Hematopoietic multipotent progenitor cell treated with erythropoietin and hydrocortisone succinate and interleukin-3 and kit ligand, for 15 days (in vitro differentiated cells): ENCODE measurements at places on chromosomes 2 and 18.
A peak's percentile ranks its signal among the peaks of the same experiment; 100 is the strongest.

DNA sequence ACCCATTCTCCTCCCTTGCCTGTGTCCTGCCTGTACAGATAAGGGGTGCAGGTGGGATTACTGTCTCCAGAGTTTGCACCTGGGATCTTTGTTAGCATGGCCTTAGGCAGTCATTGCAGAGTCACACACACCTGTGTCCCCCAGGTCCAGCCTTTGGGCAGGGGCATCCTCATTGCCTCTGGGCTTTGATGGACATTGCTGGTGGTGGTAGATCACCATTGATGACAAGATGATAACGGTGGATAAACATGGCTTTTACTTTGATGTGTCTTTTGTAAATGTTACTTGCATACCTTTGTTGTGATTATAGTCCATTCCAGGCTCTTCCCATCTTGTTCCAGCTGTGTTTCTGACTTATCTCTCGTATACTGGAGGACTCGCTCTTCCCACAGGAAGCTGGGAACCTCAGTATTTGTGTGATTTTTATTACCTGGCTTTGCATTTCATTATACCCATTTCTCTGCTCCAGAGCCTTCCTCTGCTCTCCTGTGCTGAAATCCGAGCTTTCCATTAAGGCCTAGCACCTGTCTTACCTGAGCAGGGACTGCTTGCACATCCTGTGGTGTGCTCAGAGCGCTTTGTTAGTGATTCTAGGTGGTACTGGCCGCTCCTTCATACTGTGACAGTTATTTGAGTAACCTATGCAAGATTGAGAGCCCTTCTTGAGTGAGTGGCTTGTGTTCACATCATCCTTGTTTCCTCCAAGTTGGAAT lies 79.2 kb downstream of the PTPRM start:
- DNase-seq = no peak

- DNase-seq = no peak
These were observed 114.4 kb downstream of the CTNNA2 start for GRCh38 chr2:79627237-79627636.

DNA sequence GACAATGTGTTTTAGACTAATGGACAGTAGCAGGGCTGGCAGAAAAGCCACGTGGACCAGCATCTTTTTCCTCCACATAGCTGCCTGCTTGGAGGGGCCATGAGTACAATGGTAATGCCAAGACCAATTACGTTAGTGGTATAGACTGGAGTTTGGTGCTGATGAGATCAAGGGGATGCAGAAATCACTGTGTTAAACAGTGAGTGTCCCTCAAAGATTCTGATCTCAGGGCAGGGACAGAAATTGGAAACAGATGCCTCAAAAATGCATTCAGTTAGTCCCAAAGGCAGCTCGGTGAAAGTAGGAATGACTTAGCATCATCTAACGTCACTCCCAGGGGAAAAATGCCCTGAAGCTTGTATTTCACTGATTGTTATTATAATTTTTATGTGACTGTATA lies 72.4 kb downstream of the SLC16A14 start:
- no peak for DNase-seq

GRCh38 chr2:86498468-86499260 lies 57.5 kb downstream of the KDM3A start:
- no peak for DNase-seq

- DNase-seq = no peak
These were observed 55.0 kb downstream of the PKDCC start for GRCh38 chr2:42102591-42103450.

DNA sequence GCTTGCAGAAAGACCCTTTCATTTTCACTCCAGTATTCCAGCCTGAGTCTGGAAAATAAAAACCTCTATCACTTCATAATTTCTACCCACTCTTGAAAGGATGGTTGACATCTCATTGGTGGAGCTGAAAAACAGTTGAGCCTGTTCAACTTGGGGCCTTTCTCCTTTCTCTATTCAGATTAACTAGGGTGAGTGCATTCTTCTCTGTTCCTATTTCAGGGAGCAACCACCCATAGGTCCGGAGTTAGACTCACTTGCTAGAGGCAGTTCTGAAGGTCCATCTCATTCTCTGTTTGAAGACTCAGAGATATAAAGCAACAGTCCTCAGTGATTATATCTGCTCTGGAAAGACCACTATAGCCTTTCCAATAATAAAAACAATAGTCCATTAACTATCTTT lies 167.9 kb upstream of the SPOPL start:
- no peak for DNase-seq

- no peak for DNase-seq
These were observed 71.5 kb downstream of the GREB1L start for GRCh38 chr18:21313576-21313975.

GRCh38 chr2:202773301-202773973 lies 98.1 kb downstream of the ICA1L start:
- DNase-seq = no peak

- DNase-seq = no peak
These were observed 58.8 kb downstream of the MFSD6 start for GRCh38 chr2:190466819-190467446.

GRCh38 chr18:52340406-52341102 lies 557 bp downstream of the DCC start:
- DNase-seq = no peak

DNA sequence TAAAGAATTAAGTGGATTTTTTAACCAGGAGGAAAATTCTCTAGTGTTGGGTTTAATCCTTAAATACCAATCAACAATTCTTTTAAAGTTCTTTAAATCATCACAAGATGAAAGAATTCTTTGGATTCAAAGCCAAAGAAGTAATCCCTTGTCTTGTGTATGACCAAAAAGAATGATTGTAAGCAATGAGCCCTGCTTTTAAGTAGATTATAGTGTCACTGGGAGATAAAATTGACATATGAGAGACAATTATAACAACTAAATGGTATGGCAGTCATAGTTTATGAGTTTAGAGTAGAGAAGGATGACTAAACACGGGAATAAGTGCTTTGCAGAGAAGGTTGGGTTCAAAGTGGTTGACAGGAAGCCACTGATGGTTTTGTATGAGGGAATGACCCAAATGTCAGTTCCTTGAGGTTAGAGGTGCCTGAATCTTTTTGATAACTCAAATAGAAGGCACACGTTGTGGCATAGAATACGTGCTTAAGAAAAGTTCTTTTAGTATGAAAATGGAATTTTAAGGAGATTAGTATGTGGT lies 199.6 kb upstream of the TCF4 start:
- DNase-seq = no peak

DNA sequence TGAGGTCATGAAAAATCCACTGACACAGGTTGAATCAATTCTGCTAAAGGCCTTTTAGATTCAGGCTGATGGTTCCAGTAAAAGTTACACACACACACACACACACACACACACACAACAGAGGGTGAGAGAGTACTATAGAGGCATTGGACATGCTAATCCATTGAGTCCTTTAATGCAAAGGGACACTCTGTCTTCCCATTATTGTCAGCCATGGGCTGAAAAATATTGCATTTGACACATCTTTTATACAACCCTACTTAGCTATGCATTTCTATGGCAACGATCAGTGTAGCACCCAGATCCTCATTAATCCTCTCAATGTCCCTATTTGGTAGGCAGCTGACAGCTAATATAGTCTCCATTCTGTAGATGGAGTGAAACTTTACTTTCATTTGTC lies 440.8 kb upstream of the RGPD4 start:
- no peak for DNase-seq

- no peak for DNase-seq
These were observed 215.1 kb upstream of the CYP26B1 start for GRCh38 chr2:72362733-72363132.

DNA sequence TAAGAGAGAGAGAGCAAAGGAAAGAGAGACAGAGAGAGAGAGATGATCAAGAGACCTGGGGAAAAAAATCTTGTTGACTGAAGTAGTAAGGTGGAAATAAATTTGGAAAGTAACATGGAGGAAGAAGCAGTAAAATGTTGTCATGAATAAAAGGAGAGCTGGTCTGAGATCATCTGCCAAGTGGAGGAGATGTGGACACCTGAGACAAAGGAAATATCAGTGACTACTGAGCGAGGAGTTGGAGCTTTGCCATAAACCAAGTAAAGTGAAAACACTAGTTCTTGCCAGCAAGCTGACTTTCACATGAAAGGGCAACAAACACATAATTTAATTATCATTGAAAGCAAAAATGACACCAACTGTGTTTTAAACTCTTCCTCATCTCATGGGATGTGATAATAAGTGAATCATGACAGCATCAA lies 49.0 kb upstream of the DSG1 start:
- DNase-seq = no peak

- no peak for DNase-seq
These were observed 30.1 kb downstream of the SH2D6 start for GRCh38 chr2:85448461-85449213.

DNA sequence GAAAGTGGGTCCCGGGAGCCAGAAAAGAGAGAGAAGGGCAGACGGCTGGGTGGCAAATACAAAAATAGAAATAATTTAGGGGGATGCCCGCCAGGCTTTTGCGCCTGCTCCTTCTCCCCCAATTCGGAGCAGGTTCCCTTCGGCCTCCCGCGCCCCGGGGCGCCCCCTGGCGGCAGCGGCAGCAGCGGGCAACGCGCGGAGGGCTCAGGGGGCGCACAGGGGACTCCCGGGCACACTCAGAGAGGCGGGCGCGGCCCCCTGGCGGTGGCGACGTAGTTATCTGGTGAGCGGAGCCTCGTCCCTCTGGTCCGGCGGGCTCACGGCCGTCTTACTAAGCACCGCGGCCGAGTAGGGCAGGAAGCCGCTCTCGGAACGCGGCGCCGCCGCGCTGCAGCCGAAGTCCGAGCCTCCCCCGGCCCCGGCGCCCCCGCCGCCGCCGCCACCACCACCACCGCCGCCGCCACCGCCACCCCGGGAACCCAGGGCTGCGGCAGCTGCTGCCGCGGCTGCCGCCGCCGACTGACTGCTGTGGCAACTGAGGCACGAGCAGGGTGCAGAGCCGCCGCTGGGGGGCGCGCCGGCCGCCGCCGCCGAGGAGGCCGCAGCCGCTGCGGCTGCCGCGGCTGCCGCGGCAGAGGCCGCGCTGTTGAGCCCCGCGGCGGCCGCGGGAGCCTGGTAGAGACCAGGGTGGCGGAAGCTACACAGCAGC lies 3.8 kb downstream of the EVX2 start:
- peak; percentile 57 for DNase-seq

DNA sequence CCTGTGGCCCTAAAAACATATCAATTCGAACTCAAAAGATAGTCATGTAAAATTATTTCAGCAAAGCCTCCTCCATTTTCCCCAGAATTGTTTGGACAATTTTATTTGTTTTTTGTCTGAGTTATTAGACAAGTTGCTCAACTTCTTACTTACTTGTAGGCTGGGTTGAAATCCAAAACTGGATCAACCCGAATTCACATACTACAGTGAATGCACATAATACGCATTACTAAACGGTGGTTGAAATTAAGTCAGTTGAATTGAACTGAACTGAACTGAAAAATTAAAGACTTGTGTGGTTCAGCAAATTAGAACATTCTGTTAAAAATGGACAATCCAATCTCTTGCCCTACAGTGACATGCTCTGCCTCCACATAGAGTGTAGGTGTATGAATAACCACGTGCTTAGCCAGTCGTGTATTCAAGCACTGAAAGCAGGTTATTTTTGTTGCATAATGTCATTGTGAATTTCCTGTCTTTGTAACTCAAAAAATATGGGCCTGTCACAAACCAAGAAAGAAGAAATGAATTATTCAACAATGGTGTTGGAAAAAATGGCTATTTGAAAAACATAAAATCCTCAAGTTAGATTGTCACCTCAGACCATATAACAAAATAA lies 441.0 kb downstream of the TXNL1 start:
- DNase-seq = no peak

DNA sequence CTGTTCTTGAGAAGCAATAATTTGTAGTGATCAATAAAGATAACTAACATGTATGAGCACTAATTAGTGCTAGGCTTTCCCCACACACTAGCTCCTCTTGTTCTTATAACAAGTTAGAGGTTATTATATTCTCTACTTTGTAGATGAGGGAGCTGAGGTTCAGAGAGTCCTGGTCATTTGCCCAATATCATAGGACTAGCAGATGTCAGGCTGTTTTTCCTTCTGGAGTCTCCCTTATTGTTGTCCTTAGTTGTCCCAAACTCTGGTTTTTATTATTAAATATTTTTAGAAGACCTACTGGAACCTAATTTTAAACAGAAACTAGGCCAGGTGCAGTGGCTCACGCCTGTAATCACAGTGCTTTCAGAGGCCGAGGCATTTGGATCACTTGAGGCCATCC lies 16.5 kb upstream of the TTC39C start:
- DNase-seq = no peak

DNA sequence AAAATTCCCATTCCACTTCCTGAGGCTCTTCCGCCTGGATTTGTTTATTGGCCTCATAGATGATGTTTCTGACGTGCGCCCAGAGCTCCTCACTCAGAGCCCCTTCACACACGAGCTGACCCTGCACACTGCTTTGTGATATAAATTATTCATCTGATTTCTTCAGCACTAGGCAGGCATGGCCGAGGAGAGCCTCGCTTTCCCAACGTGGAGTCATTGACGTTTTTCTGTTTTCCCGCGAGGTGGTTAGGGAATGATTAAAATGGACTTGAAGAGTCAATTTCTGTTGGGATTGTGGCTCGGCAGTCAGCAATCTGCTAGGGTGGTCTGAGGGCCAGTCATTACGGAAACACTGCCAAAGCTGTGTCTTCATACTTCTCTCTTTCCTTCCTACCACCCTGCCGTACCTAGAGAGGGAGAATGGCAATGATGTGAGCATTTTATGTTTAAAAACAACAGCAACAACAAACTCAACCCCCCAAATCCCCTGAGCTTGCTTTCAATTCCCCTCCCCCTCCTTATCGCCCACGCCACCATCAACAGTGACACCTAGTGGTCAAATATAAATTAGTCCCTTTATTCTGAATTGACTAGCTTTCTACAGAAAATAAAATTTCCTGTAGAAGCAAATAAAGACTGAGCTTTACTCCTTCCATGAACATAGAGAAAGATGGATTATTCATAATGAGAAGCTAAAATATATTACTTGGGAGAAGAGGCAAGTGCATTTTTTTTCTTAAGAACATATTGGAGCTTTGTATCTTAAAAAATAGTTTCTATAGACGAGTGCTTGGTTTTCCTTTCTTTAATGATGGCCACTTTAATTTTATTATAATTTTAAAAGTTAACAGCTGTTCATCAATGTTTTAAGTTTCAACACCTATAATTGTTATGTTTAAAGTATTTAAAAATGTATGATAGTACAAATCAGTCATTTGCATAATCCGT lies 285.1 kb downstream of the MTX2 start:
- peak; percentile 60 for DNase-seq

- no peak for DNase-seq
These were observed 122.7 kb downstream of the LAMA1 start for GRCh38 chr18:6994771-6995430.

DNA sequence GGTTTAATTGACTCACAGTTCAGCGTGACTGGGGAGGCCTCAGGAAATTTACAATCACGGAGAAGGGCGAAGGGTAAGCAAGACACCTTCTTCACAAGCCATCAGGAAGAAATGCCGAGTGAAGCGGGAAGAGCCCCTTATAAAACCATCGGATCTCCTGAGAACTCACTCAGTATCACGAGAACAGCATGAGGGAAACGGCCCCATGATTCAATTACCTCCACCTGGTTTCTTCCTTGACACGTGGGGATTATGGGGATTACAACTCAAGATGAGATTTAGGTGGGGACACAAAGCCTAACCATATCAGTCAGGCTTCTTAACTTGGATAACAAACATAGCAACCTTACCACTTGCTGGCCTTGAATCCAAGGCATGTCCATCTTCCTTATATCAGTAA lies 289.0 kb upstream of the STON1 start:
- no peak for DNase-seq
